ENCODE measurements at places on chromosomes 3 and 15.

GRCh38 chr3:22665528-22665927 is 537.6 kb upstream of the UBE2E2 start:
- DNase-seq = no peak

DNA sequence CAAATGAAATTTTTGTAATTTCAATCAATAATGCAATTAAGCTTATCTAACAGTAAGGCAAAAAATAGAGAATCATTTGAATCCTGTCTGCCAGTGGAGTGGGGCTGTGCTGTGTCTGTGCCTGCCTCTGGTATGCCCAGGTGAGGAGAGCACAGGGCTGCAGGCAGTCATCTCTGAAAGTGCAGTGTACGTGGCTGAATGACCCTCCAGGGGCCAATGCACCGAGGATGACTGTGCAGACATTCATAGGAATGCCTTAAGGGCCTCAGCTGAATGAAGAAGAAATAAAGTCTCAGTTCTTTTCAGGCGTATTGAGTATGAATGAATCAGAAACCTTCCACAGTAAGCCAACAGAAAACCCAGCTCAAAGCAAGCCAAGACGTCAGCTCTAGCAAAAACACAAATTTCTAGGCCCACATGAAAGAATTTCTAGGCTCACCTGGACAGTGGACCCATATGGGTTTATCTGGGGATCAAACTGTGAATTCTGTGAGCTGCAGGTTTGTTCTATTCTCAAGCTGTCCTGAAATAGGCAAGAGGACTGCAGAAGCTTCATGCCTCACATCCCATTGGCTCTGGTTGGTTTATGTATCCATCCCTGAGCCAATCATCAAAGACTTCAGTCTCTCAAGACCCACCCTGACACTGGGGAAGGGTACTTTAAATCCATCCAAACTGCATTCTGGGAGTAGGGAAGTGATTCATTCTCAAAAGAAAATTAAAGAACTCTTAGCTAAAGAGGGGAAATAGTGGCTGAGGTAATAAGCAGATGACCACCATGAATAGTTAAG is 123.4 kb downstream of the SSR3 start:
- no peak for DNase-seq

- no peak for DNase-seq
Measured at GRCh38 chr15:68341760-68342725, 64.5 kb downstream of the FEM1B start.

DNA sequence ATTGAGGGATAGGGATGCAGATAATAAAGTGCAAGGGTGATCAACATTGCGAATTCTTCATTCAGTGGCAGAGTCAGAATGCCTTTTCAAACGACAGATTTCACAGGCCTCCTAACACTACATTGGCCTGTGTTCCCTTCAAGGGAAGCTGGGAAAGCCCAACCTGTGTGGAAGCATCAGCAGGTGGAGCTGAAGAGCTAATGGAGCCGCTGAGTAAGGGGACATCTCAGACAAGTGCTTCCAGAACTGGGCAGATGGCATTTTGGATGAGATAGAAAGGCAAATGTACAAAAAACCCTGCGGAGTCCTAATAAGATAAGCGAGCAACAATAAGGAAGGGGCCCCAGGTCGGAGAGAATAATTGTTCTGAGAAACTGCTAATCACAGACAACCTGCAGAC is 8.5 kb upstream of the SLC24A5 start:
- no peak for DNase-seq

- no peak for DNase-seq
Measured at GRCh38 chr15:76953913-76954312, 22.4 kb downstream of the RCN2 start.

- DNase-seq = no peak
Measured at GRCh38 chr3:171851660-171852058, 8.5 kb downstream of the TMEM212 start.

GRCh38 chr15:86797135-86797534 is 717.5 kb downstream of the AGBL1 start:
- no peak for DNase-seq

GRCh38 chr3:14938954-14939353 is 8.4 kb upstream of the NR2C2 start:
- no peak for DNase-seq

DNA sequence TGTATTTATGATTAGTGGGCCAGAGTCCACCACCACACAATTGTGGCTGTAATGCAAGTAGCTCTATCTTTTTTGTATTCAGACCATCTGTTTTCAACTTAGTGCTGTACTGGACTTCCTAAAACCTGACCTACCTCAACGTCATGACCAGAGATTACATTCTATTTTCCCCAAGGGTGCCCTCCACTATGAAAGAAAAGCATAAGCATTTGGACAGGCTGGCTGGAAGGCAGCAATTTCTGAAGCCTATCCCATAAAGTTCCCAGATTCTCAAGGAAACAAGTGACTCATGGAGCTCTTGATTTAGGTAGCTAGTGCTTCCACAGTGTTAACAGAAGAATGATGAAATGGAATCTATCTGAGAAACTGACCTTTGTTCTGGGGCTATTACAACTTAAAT is 75.8 kb downstream of the COL8A1 start:
- DNase-seq = no peak

DNA sequence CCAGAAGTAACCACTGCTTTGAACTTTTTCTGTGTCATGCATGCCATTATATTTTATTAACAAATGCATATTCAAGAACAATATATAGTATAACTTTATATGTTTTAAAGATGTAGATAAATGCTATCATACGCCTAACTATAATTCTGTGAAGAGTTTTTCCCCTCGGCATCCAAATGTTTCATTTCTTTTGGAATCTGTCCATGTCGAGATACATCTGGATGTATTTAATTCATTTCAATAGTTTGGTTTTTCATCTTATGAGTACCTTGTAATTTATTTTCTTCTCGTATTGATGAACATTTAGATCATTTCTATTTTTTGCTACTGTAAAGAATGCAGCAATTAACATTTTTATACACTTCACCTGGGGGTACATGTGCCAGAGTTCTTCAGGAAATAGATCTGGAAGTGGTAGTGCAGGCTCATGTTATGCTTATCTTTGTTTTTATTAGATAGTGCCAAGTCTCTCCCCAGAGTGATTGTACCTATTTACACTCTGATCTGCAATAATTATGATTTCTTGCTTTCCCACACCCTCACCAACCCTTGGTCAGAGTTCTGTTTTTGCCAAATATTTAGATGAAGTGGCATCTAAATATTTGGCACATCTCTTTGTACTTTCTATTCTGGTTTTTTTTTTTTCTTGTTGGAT is 29.7 kb downstream of the USP13 start:
- DNase-seq = no peak

- DNase-seq = no peak
Measured at GRCh38 chr3:144643771-144644198, 672.2 kb downstream of the DIPK2A start.

GRCh38 chr3:104952146-104952972 is 414.4 kb upstream of the ALCAM start:
- DNase-seq = no peak

DNA sequence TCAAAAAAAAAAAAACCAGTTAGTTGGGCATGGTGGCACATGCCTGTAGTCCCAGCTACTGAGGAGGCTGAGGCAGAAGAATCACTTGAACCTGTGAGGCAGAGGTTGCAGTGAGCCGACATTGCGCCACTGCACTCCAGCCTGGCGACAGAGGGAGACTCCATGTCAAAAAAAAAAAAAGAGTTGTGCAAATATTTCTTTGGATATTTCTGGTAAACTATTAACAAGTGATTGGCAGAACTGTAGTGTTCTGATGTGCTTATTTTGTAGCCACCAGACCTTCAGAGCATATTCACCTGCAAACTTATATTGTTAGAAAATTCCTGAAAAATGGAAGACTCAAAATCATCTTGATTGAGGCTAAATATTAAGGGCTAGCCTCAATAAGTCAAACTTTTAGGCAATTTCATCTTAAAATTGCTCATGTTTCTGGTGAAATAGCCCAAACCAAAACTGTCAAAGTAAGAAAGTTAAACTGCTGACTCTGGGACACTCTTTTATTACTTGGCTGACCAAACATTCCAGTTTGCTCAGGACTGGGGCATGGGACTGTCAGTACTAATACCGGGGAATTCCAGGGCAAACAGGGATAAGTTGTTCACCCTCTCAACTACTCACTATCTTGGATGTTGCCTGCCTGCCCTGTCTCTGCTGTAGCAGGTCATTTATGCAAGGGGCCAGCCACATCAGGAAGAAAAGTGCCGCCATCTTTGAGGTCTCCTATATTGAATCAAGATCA is 37.0 kb downstream of the ABHD2 start:
- no peak for DNase-seq

DNA sequence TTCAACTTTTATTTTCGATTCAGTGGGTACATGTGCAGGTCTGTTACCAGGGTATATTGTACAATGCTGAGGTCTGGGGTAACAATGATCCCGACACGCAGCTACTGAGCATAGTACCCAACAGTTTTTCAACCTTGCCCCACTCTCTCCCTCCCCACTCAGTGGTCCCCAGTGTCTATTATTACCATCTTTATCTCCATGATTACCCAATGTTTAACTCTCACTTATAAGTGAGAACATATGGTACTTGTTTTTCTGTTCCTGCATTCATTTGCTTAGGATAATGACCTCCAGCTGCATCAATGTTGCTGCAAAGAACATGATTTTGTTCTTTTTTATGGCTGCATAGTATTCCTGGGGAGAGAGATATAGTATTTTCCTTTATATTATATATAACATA is 75.7 kb upstream of the EPHB3 start:
- no peak for DNase-seq

- DNase-seq = no peak
Measured at GRCh38 chr15:57591237-57591821, 375 bp upstream of the MYZAP start.

GRCh38 chr15:66617137-66618090 is 51.6 kb upstream of the LCTL start:
- DNase-seq = no peak

GRCh38 chr3:50600141-50600753 is 11.3 kb downstream of the CISH start:
- DNase-seq = no peak

- no peak for DNase-seq
Measured at GRCh38 chr3:171293142-171293782, 166.9 kb downstream of the TNIK start.

GRCh38 chr15:57950381-57950946 is 115.0 kb downstream of the ALDH1A2 start:
- no peak for DNase-seq

Measured in NAMALWA (cell line).